SK-N-SH (cell line): ENCODE measurements at places on chromosomes 1 and 21. TPM values are rescaled to one million over a fixed set of nuclear protein-coding genes. Genes with fewer than 3 reads are reported as not detected.

DNA sequence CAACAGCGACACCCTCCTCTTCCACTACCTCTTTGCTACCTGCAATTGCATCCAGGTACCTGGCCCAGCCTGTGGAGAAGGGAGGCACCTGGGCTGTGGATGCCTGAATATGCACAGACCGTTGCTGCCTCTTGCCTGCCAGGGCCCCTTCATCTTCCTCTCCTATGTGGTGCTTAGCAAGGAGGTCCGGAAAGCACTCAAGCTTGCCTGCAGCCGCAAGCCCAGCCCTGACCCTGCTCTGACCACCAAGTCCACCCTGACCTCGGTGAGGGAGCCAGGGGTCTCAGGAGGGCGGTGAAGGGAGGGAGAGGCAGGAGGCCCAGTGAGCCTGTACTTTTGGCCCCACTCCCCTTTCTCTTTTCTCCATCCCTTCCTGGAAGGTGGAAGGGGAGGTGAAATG is 11.5 kb downstream of the PSRC1 start:
- H3K4me3 ChIP-seq = no peak overlapping the region
- no peaks in the 10 kb centered on the region for H3K36me3 ChIP-seq
- no peaks in the 10 kb centered on the region for H3K27me3 ChIP-seq
- no peak for DNase-seq
- H3K27ac ChIP-seq = no peak overlapping the region

- no peak for DNase-seq
- no peaks in the 10 kb centered on the region for H3K36me3 ChIP-seq
- H3K4me1 ChIP-seq = peaks cover 13% of the 10 kb centered on the region; the same call in 1 of the 2 replicates
- H3K27ac ChIP-seq = no peak overlapping the region
- no peak overlapping the region for H3K4me3 ChIP-seq
These were observed 212.5 kb downstream of the FGGY start for GRCh38 chr1:59509341-59509875.

DNA sequence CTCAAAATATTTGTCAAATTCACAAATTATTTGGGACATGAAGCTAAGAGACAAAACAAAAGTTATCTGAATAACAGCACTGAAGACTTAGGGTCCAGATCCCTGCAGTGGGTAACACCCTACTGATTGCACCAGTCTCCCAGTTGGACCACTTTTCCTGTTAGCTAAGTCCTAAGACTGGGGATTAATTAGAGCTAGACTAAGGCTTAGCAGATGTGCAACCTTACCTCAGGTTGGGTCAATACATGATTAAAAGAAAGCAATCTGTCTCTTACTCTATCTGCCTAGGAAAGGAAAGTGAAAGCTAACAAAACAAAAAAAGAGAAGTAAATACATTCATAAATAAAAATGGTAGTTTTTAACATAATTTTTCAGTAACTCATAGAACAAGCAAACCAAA is 737.2 kb upstream of the CHRM3 start:
- no peaks in the 10 kb centered on the region for H3K36me3 ChIP-seq
- H3K4me3 ChIP-seq = no peak overlapping the region
- no peak overlapping the region; the same call in 1 of the 2 replicates for H3K27ac ChIP-seq
- no peaks in the 10 kb centered on the region; the same call in none of the 2 replicates for H3K4me1 ChIP-seq
- no peaks in the 10 kb centered on the region for H3K27me3 ChIP-seq

GRCh38 chr1:72015006-72015405 is 267.3 kb downstream of the NEGR1 start:
- no peak overlapping the region for H3K4me3 ChIP-seq
- H3K27ac ChIP-seq = no peak overlapping the region
- H3K27me3 ChIP-seq = no peaks in the 10 kb centered on the region
- no peaks in the 10 kb centered on the region for H3K36me3 ChIP-seq

DNA sequence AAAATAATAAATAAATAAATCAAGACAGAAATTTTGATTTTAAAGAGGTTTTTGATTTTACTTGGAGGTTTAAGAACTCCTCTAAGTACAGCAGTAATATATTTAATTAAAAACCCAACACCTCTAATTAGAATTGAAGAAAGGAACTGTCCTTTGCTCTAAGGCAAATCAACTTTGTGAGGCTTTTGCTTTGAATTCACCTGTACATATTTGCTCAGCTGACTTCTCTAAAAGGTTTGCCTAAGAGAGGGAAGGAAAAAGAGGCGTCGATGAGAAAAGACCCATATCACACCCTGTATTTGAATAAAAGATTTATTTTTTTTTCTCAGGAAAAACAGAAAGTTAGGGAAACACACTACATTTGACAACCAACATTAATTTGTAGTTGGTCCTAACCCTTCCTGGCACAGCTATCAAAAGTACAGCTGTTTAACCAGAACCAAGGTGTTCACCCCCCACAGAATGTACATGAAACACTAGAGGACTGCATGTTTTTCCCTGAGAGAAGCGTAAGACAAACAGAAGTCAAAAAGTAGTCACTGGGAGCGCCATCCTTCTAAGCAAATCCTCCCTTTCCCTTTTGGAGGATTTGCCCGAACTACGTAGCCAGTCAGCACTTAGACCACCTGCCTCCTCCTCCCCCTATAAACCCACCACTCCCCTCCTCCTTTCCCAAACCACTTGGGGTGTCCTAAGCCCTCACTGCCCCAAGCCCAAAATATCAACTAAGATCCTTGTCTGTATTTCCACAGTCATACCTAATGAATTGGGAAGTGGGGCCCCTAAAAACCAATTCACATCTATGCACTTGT is 4.9 kb downstream of the MCL1 start:
- H3K27me3 ChIP-seq = no peaks in the 10 kb centered on the region
- no peak for DNase-seq
- H3K27ac ChIP-seq = peak overlapping the region; percentile 100
- H3K4me3 ChIP-seq = peak overlapping the region; percentile 98; the same call in 1 of the 2 replicates
- peaks cover 58% of the 10 kb centered on the region for H3K36me3 ChIP-seq

DNA sequence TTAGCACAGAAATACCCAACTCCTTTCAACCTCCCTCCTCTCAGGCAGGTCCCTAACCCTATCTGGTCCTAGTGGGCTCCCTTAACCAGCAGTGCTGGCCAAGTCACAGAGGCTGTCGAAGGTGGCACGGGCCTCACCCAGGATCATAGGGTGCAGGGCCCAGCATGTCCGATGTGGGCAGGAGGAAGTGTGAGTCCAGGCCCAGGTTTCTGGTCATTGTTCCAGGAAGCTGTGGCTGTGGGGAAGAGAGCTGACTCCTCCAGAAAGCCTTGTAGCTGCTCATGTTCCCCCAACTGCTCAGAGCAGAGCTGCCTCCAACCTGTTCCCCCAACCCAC is 2.4 kb downstream of the CCDC17 start:
- H3K4me3 ChIP-seq = no peak overlapping the region
- no peaks in the 10 kb centered on the region; the same call in 1 of the 2 replicates for H3K4me1 ChIP-seq
- peak; percentile 28 for DNase-seq
- H3K36me3 ChIP-seq = peaks cover 43% of the 10 kb centered on the region

- no peak for DNase-seq
- H3K36me3 ChIP-seq = peaks cover 4% of the 10 kb centered on the region
- peaks cover 6% of the 10 kb centered on the region; the same call in 1 of the 2 replicates for H3K4me1 ChIP-seq
- no peaks in the 10 kb centered on the region for H3K27me3 ChIP-seq
These were observed 11.0 kb upstream of the ZNF691 start for GRCh38 chr1:42835422-42835821.

GRCh38 chr21:40618191-40618973 is 228.6 kb downstream of the DSCAM start:
- H3K27ac ChIP-seq = no peak overlapping the region
- peak; percentile 28 for DNase-seq
- H3K27me3 ChIP-seq = no peaks in the 10 kb centered on the region
- H3K4me3 ChIP-seq = no peak overlapping the region

- H3K4me3 ChIP-seq = no peak overlapping the region
- no peak overlapping the region for H3K27ac ChIP-seq
- no peaks in the 10 kb centered on the region for H3K4me1 ChIP-seq
These were observed 120.5 kb downstream of the UBR4 start for GRCh38 chr1:19089524-19089923.

DNA sequence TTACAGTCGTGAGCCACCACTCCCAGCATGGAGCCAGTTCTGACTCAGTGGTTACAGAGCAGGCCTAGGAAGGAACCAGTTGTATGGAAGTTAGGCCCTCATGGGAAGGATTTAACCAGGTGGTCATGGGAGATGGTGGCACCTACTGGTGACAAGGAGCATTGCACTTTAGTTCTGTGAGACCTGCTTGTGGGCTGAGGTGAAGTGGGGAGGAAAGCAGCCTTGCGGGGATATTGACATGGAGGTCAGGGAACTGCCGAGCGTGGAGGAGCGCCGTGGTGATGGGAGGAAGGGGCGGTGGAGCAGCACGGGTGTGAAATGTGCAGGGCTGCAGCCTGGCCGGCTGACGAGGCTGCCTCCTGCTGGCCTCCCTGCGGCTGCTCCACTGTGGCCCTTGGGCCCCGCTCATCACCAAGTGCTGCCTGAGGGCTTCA is 100.4 kb downstream of the GALNT2 start:
- DNase-seq = peak; percentile 79
- H3K27ac ChIP-seq = no peak overlapping the region
- H3K36me3 ChIP-seq = no peaks in the 10 kb centered on the region
- H3K4me1 ChIP-seq = peaks cover 11% of the 10 kb centered on the region
- no peak overlapping the region for H3K4me3 ChIP-seq
- H3K27me3 ChIP-seq = no peaks in the 10 kb centered on the region

- H3K36me3 ChIP-seq = no peaks in the 10 kb centered on the region
- no peak for DNase-seq
- peaks cover 18% of the 10 kb centered on the region for H3K4me1 ChIP-seq
- no peaks in the 10 kb centered on the region for H3K27me3 ChIP-seq
These were observed 86.5 kb upstream of the RHOU start for GRCh38 chr1:228648647-228649383.

GRCh38 chr1:111729271-111729921 is 9.8 kb downstream of the INKA2 start:
- no peak overlapping the region for H3K4me3 ChIP-seq
- H3K27ac ChIP-seq = no peak overlapping the region
- H3K4me1 ChIP-seq = no peaks in the 10 kb centered on the region
- H3K27me3 ChIP-seq = no peaks in the 10 kb centered on the region
- no peak for DNase-seq
- H3K36me3 ChIP-seq = no peaks in the 10 kb centered on the region

GRCh38 chr1:82818586-82818985 is 1017.9 kb downstream of the ADGRL2 start:
- H3K36me3 ChIP-seq = no peaks in the 10 kb centered on the region
- no peak for DNase-seq
- no peaks in the 10 kb centered on the region for H3K4me1 ChIP-seq

- peaks cover 32% of the 10 kb centered on the region for H3K36me3 ChIP-seq
- H3K4me3 ChIP-seq = no peak overlapping the region
- no peaks in the 10 kb centered on the region for H3K27me3 ChIP-seq
- no peaks in the 10 kb centered on the region for H3K4me1 ChIP-seq
These were observed 166.5 kb downstream of the PGBD5 start for GRCh38 chr1:230259621-230260020.

DNA sequence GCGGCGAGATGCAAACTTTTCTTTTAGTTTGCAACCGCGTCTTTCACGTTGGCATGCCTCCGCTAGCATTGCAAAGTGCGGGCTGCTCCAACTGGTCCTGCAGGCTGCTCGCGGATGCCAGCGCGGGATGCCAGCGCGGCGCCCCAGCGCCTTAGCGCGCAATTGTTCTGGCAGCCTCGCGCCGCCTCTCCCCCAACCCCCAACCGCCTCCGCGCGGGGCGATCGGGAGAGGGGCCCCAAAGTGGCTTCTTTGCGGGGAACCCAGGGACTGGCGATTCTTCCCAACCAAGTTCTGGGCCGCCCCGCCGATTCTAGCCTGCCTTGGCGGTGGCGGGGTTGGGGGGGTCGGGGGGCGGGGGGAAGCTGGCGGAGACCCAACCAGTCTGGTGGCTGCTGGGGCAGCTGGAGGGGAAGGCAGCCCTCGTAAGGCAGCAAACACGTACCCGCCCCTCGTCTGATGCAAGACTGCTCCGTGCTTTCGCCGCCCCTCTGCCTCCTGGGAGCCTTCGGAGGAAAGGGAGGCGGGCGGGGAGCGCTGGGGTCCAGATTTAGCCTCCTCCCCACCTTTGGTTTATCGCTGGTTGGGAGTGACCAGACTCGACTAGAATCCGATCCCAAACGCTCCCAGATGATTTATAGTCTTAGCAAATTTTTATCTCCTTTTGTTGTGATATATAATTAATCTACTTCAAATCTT is 756 bp downstream of the PHGDH start:
- H3K4me1 ChIP-seq = 0 out of 2 replicates have a peak, but pooled peaks cover 17% of the 10 kb centered on the region
- peak overlapping the region; percentile 63 for H3K27ac ChIP-seq
- peak overlapping the region; percentile 99 for H3K4me3 ChIP-seq
- peaks cover 13% of the 10 kb centered on the region for H3K27me3 ChIP-seq
- DNase-seq = peak; percentile 90
- no peaks in the 10 kb centered on the region for H3K36me3 ChIP-seq

TMPRSS15 gene
- 0.03 TPM in 1 of 2 replicates, not detected in the other for polyA plus RNA-seq

RBBP4 gene
- polyA plus RNA-seq = 107 and 108 TPM in 2 replicates

CD84 gene
- polyA plus RNA-seq = not detected in 2 replicates

FMN2 gene
- 7.2 and 13.1 TPM in 2 replicates for polyA plus RNA-seq

IFI16 gene
- 56.1 and 72.4 TPM in 2 replicates for polyA plus RNA-seq

NUAK2 gene
- 6.8 and 11.1 TPM in 2 replicates for polyA plus RNA-seq

ZNF644 gene
- 5.6 and 6.8 TPM in 2 replicates for polyA plus RNA-seq
